Brain pericyte (primary cell): ENCODE measurements at places on chromosomes 1 and 21.

DNA sequence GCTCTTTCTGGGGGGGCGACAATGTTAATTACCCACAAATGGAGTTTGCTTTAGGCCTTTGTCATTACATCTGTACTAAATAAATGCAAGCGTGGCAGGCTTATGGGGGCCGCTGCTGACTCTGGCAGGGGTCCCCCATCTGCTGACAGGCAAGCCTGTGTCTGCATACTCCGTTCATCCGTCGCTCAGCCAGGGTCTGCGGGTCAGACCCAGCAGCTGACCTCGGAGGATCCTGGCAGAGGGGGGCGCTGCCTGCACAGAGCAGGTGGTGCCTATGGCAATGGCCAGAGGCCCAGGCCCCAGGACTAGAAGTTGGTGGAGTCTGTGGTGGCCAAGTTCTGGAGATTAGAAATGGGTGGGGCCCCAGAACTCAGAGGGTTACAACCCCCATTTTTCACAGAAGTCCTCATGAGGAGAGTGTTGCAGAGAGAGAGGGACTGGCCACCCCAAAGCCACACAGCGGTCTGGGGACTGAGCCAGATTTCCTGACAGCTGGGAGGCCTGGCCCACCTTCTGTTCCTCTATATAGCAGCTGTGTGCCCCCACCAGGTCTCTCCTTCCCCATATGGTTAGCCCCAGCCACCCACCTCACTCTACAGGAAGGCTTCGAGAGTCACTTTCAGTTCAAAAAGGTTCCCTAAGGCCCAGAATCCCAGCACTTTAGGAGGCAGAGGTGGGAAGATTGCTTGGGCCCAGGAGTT is 31.0 kb downstream of the TTC39A start:
- DNase-seq = no peak

GRCh38 chr1:30908696-30909364 is at the start of gene SDC3:
Gene SDC3 (minus strand): TSS chr1:30908758. CDS start chr1:30908586, 172 bp downstream.
- no peak for DNase-seq

DNA sequence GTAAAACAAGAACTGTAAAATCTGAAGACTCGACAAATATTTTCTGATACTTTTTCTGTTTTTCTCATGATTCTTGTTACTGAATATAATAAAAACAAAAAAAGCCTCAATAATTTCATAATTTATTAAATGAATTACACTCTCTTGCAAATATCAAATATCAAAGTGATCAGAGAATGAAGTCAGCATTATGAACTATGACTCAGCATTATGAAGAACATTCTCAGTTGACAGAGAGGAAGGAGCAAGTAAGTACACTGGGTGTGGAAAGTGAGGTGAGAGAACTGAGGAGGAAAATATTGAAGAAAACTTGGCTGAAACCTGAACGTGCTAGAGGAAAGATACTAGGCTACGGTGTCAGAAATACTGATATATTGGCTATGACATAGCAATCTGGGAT is 529.5 kb downstream of the KCNT2 start:
- DNase-seq = no peak

DNA sequence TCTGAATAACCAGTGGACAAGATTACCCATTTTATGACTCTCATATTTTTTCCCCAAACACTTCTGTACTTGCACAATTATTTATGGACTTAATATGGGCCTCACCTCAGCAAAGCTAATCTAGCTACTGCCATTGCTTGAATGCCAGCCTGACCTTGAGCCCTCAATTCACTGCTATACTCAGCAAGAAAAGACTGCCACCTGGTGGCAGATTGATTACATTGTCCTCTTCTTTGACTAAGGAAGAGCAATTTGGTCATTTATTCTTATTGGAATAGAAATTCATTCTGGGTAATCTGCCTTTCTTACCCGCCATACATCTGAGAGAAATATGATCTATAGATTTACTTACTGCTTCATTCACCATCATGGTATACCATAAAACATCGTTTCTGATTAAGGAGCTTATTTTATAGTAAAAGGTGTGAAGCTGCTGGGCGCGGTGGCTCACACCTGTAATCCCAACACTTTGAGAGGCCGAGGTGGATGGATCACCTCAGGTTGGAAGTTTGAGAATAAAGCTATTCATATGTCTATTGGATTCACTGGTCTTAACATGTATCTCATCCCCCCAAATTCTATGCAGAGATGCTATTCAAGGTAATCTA is 32.9 kb upstream of the DIPK1A start:
- peak; percentile 41 for DNase-seq

- DNase-seq = peak; percentile 64
Measured at GRCh38 chr1:2290595-2291510, 62.7 kb downstream of the SKI start.
